ENCODE measurements at places on chromosomes 2 and 18. TPM values are rescaled to one million over a fixed set of nuclear protein-coding genes. Genes with fewer than 3 reads are reported as not detected.

The DYNAP gene
- total RNA-seq = not detected

The PRKAG3 gene
- not detected for total RNA-seq

The CRYBA2 gene
- not detected for total RNA-seq

The HADHB gene
- 72.6 TPM for total RNA-seq

DNA sequence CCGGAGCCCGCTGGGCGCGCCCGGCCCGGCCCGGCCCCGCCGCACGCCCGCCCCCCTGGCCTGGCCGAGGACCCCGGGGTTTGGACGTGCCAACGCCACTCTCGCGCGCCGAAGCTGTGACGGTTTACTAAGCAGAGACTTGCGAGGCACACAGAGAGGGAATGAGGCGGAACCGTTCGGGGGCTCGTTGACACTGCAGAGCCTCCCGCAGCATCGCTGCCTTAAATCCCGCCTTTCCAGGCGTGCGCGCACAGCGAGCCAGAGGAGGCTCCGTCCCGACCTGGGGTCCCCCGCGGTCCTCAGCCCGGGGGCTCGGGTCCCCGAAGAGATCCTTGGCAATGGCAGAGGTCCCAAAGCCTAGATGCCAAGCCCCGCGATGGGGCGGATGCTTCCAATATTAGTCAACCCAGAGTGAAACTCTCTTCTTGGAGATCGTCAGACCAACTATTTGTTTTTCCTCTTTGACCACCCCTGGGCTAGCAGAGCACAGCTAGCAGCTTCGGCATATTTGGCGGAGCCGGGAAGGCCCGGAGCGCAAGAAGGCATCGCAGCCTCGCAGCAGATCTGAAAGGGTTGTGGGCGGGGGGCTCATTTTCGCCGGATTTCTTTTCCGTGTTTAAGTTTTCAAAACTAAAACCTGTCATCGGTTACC lies at the start of gene ZNF385B:
Gene ZNF385B, minus strand, starts transcription at position 197 of the 652 bp plus-strand sequence.
- H3K4me3 ChIP-seq = no peak within 1 kb of the TSS
- H3K27ac ChIP-seq = no peak within 1 kb of the TSS
- H3K36me3 ChIP-seq = no peaks in the 10 kb centered on the region
- DNase-seq = no peak
- peaks cover 13% of the 10 kb centered on the region for H3K4me1 ChIP-seq
- H3K27me3 ChIP-seq = peaks cover 67% of the 10 kb centered on the region

DNA sequence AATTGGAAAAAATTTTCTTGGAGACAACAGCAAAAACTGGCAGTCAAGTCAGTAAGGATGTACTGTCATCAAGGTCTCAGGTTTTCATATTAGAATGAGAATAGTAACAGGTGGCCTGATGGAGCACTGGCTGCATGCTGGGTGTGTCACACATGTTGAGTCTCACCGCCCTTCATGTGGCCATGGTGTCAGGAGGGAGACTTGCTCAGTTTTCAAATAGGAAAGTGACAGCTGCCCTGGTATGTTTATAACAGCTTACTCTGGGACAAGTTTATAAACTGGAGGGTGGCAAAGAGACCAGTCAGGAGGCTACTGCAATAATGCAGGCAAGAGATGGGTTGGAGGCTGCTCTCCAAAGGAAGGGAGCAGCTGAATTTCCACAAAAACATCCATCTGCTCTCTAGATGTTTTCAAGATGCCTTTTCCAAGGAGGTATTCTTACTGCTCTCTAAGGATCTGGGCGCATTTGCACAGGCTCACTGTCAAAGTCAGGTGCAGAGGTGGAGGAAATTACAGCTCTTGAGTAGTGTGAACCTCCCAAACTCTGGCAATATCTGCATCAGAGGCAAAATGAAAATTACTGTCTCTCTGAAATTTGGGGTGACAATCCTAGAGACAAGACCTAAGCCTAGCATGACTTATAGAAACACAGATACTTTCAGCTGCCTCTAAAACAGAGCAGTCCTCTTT lies 321.9 kb upstream of the RAB12 start:
- no peak for DNase-seq
- no peaks in the 10 kb centered on the region for H3K27me3 ChIP-seq
- H3K27ac ChIP-seq = no peak overlapping the region
- no peak overlapping the region for H3K4me3 ChIP-seq
- no peaks in the 10 kb centered on the region for H3K36me3 ChIP-seq

- H3K27ac ChIP-seq = no peak overlapping the region
- peaks cover 4% of the 10 kb centered on the region for H3K4me1 ChIP-seq
- no peaks in the 10 kb centered on the region for H3K27me3 ChIP-seq
- peaks cover 23% of the 10 kb centered on the region for H3K36me3 ChIP-seq
- no peak for DNase-seq
These were observed 33.3 kb downstream of the THAP4 start for GRCh38 chr2:241603686-241604085.

DNA sequence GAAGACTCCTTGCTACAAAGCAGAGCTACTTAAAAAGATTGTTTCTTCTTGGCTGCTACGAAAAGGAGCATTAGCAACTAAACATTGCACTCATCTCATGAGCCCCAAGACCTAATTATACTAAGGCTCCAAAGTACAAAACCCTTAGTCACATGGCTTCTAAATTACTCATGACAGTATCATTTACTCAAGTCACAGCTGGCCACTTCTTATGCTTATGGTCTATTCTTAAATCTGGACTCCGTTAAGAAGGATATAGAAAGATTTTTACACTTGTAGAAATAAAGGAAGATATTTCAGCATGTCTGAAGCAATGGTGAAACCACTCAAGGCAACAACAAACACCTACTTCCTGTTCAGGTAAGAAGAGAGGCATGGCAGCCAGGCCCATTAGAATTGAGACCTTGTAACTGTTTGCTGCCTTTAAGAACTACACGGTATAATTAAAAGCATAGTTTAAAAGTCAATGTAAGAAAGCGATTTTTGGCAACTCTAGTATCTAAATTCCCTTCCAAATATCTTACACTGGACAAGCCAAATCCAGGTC lies 12.7 kb downstream of the ANKRD44 start:
- peak overlapping the region; percentile 96 for H3K27ac ChIP-seq
- DNase-seq = no peak
- no peak overlapping the region for H3K4me3 ChIP-seq
- H3K36me3 ChIP-seq = peaks cover 81% of the 10 kb centered on the region

- peaks cover 28% of the 10 kb centered on the region for H3K4me1 ChIP-seq
- peak overlapping the region; percentile 63 for H3K27ac ChIP-seq
- no peaks in the 10 kb centered on the region for H3K36me3 ChIP-seq
- H3K4me3 ChIP-seq = peak overlapping the region; percentile 89
- no peak for DNase-seq
- peaks cover 7% of the 10 kb centered on the region for H3K27me3 ChIP-seq
These were observed 575 bp downstream of the CCDC150 start for GRCh38 chr2:196640031-196640548.

DNA sequence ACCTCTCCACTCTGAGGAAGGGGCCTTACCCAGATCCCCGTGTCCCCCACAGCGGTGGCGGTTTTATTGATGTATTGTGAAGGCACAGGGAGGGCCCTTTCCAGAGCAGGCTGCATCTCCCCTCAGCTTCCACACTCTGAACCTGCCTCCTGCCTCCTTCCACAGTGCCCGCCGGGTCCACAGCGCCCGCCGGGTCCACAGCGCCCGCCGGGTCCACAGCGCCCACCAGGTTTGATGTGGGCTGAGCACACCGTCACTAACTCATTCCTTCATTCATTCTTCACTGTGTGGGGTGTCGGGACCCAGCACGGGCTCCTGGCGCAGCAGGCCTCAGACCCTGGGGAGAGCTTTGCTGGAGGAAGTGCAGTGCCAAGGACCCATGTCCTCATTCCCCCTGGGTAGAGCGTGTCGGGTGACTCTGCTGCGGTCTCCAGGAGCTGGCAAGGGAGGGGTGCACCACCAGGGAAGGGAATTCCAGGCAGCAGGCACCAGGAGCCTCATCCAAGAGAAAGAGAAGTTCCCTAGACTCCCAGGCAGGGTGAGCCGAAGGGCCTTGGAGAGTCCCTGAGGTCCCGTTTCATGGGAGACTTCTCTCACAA lies 57.1 kb downstream of the HPCAL1 start:
- H3K27me3 ChIP-seq = no peaks in the 10 kb centered on the region
- no peak overlapping the region for H3K4me3 ChIP-seq
- DNase-seq = no peak

GRCh38 chr2:49236316-49236715 lies 82.0 kb upstream of the FSHR start:
- H3K4me1 ChIP-seq = no peaks in the 10 kb centered on the region
- H3K27ac ChIP-seq = no peak overlapping the region
- no peak overlapping the region for H3K4me3 ChIP-seq
- no peak for DNase-seq
- H3K27me3 ChIP-seq = no peaks in the 10 kb centered on the region

DNA sequence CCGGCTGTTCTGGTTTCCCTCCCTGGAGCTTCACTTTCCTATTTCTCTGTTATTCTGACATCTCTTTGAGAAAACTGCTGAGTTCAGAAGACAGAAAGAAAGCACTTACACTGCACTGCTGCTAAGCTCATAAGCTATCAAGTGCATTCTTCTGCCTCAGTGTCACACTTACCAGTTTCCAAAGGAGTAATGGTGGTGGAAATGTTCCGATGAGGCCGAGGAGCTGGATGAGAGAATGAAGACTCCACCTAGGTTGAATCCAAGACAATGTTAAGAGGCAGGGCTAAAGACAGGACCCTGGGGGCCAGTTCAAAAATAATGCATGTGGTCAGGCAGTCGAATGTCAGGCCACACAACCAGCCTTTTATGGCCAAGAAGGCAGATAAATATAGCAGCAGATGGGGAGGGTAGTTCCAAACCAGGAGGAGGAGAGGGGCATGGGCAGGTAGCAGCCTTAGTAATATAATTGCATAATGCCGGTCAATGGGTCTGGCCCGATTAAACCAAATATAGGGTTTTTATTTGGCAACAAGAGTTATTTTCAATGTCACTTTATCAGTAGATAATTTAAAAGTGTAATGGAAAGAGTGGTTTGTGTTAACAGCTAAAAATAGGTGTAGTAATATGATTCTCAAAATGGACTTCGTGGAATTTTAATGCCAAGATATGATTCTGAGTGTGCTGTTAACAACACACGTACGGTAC lies at the start of gene MYOM1:
Gene MYOM1, minus strand, starts transcription at position 338 of the 705 bp plus-strand sequence. CDS start 4,745 bp downstream, outside the sequence.
- H3K36me3 ChIP-seq = no peaks in the 10 kb centered on the region
- H3K4me3 ChIP-seq = no peak within 1 kb of the TSS
- peaks cover 6% of the 10 kb centered on the region for H3K4me1 ChIP-seq

GRCh38 chr2:9210030-9210429 lies 3.4 kb downstream of the ASAP2 start:
- no peak overlapping the region for H3K27ac ChIP-seq
- no peak for DNase-seq
- H3K27me3 ChIP-seq = peaks cover 50% of the 10 kb centered on the region

GRCh38 chr18:44325903-44326635 lies 354.6 kb upstream of the SETBP1 start:
- no peaks in the 10 kb centered on the region for H3K27me3 ChIP-seq
- no peaks in the 10 kb centered on the region for H3K36me3 ChIP-seq
- H3K4me3 ChIP-seq = no peak overlapping the region
- H3K4me1 ChIP-seq = no peaks in the 10 kb centered on the region
- DNase-seq = no peak

GRCh38 chr2:3160751-3161330 lies 216.8 kb downstream of the EIPR1 start:
- H3K4me3 ChIP-seq = no peak overlapping the region
- no peak overlapping the region for H3K27ac ChIP-seq
- no peaks in the 10 kb centered on the region for H3K27me3 ChIP-seq
- no peak for DNase-seq
- no peaks in the 10 kb centered on the region for H3K4me1 ChIP-seq
- H3K36me3 ChIP-seq = peaks cover 9% of the 10 kb centered on the region

DNA sequence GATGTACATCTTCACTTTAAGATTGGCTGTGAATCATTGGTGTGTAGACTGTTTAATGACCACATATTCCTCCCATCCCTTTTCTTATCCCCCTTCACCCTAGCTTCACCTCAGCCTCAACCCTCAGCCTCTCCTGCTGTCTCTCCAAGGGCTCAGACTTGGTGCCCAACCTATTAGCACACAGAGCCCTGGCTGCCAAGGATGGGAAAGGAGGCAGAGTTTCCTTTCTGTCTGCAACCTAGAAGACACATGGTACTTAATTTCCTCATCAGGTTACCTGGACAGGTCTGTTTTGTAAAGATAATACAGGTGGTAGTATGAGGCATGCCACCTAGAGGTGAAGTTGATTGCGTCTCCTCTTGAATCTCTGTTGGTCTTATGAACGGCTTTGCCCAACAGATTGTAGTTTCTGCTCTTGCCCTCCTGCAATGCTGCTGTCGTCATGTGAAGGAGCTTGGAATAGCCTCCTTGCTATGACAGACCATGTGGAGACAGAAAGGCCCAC lies 44.5 kb upstream of the RMND5A start:
- no peaks in the 10 kb centered on the region for H3K36me3 ChIP-seq
- no peaks in the 10 kb centered on the region for H3K4me1 ChIP-seq

- no peak overlapping the region for H3K27ac ChIP-seq
- H3K36me3 ChIP-seq = no peaks in the 10 kb centered on the region
- no peak for DNase-seq
- H3K4me1 ChIP-seq = no peaks in the 10 kb centered on the region
These were observed 77.6 kb upstream of the SNTG2 start for GRCh38 chr2:873027-873426.

- DNase-seq = no peak
- H3K4me3 ChIP-seq = no peak overlapping the region
- H3K27me3 ChIP-seq = no peaks in the 10 kb centered on the region
- peaks cover 11% of the 10 kb centered on the region for H3K36me3 ChIP-seq
These were observed 122.4 kb downstream of the HIBCH start for GRCh38 chr2:190197143-190197720.
